ENCODE measurements at places on chromosomes 6 and 20.

DNA sequence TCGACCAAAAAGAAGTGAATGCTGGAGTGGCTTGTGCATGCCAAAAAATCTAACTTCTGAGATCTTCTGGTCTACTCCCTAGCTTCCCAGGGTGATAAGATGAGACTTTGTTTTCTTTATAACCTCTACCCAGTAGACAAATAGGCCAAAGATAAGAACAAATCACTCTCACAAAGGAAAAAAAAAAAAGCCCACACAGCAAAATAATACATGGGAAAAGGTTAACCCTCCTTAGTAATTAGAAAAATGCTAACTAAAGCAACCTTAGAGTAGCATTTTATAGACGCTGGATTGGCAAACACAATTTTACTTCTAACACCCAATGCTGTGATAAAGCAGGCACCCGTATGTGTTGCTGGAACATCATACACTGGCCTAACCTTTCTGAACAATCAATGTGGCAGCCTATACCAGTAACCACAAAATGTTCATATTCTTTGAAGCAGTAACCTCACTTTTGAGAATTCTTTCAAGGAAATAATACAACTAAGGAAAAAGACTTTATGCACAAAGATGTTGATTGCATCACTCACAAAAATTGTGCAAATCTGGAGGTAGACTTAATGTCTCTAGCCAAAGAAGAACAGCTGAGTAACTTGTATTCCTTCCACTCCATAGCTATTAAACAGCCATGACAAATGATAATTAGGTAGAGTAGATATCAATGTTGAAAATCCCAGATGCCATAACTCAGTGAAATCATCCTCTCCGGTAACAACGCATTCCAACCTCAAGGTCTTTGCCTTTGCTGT lies 116.3 kb upstream of the QKI start:
- DNase-seq, result no peak

DNA sequence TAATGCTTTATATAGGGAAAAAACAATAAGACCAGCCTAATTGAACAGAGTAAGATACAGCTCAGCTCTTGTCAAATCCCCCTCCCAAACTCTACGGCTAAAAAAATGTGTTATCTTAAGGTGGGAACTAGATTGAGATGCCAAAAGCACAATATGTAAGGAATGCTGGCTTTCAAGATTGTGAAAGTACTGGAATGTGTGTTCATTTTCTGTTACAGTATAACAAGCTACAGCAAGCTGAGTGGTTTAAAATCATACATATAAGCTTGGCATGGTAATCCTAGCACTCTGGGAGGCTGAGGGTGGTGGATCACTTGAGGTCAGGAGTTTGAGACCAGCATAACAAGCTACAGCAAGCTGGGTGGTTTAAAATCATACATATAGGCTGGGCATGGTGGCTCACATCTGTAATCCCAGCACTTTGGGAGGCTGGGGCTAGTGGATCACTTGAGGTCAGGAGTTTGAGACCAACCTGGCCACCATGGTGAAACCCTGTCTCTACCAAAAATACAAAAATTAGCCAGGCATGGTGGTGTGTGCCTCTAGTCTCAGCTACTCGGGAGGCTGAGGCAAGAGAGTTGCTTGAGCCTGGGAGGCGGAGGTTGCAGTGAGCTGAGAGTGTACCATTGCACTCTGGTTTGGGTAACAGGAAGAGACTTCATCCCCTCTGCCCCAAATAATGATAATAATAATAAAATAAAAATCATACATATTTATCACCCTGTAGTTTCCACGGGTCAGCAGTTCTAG lies 297.7 kb downstream of the DOK5 start:
- no peak for DNase-seq

GRCh38 chr6:165244524-165245247 lies 64.7 kb downstream of the C6orf118 start:
- no peak for DNase-seq

DNA sequence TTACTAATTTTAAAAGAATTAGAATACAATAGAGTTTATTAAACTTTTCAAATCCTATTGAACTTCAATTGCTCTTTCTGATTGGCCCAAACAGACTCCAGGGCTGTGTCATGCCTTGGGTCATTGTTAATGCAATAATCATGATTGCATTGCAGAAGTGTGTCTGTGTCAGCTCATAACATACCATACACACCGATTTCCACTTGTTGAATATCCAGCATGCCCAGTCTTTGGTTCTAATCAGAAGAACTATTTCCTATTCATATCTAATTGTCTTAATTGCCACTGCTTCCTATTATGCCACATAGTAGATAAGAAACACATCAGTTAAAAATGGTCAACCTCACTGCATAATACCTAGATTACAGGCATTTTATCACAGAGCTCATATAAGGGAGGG lies 106.1 kb upstream of the JAG1 start:
- no peak for DNase-seq

DNA sequence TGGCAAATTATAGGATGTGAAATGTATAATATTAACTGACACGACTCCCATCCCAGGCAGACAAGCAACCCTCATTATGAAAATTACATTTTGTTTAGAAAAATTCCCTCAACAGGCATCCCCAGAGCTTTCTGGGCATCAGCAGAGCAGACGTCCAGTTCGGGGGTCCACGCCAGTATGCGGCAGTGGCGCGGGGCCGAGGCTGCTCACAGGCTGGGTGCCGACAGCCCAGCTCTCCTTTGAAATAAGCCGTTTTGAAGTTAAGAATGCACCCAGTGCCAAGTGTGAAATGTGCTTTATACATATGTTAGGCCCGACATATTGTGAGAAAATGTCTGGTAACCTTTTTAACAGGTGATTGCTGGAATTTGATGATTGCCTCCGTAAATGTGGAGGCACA lies 50.4 kb downstream of the RPP40 start:
- DNase-seq, result no peak

- DNase-seq, result peak; percentile 4
Measured at GRCh38 chr6:13480631-13481501, 6.5 kb downstream of the GFOD1 start.

- DNase-seq, result peak; percentile 89
Measured at GRCh38 chr6:139568956-139569538, 194.6 kb upstream of the CITED2 start.

GRCh38 chr20:59191036-59191755 lies 27.6 kb downstream of the ZNF831 start:
- DNase-seq, result no peak

DNA sequence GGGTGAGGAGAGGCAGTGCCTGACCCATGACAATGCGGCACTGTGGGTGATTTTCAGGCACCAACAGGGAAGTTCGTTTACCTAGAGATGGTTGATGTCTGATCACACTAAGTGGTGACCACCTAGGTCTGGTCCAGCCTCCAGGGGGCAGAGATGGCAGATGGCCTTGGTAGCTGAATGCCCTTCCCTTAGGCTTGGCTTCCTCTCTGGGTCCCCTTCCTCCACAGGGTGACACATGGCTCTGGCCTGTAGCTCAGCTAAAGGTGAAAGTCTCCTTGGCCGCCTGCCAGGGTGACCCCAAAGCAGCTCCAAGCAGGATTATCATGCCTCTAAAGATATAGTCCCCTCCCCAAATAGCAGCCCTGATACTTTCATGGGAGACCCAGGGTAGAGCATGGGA lies 6.4 kb downstream of the GDAP1L1 start:
- no peak for DNase-seq

DNA sequence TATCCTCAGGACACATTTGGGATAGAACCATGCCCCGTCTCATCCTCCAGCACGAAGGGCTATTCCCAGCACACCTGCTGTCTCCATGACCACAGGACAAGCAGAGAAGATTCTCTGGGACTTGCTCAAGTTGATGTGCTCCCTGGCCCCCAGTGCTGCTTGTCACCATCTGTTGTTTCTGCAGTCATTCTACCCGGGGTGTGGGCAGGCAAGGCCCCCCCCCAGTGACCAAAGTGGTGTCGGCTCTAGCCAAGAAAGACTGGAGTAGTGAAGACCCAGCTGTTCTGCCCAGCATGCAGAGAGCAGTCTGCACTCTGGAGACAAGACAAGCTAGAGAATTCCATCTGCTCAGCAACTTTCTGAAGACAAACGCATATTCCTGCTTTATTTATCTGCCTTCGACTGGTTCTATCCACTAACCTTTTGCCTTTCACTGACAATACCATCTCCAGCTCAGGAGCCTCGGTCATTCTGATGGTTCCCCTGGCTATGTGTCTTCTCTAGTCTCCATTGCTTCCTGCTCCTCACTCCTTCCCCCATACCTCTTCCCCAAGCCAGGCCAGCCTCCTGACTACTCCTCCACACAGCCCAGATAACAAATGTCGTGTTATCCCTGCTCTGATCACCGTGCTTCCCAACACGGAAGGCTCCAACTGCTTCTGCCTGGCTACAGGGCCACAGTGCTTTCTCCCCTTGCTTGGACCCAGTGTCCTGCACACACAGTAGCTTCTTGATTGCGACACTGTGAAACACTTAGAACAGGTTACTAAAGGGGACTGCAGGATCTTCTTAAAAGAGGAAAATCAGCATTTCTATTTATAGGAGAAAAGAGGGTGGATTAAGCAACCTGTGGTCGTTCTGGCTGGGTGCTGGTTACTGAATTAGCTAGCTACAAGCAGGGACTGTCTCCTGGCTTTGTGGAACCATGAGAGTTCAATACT lies 86.7 kb upstream of the EMILIN3 start:
- DNase-seq, result no peak

DNA sequence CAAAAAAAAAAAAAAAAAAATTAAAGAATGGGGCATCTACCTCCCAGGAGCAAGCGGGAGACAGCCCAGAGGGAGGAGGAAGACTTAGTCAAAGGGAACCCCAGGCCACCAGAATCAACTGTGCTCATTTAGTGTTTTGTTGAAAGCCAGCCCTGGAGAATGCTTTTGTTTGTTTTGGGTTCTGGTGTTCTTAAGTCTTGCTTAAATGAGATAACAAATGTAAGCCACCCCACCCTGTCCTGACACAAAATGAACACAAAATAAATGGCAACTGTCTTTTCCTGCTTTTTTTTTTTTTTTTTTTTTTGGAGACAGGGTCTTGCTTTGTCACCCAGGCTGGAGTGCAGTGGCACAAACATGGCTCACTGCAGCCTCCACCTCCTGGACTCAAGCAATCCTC lies 165.0 kb upstream of the JARID2 start:
- DNase-seq, result no peak

- DNase-seq, result peak; percentile 87
Measured at GRCh38 chr20:50987493-50988210, 29.0 kb downstream of the MOCS3 start.
